Hair follicular keratinocyte (primary cell): ENCODE measurements at places on chromosomes 2 and 18. TPM values are rescaled to one million over a fixed set of nuclear protein-coding genes. Genes with fewer than 3 reads are reported as not detected.

The UPP2 gene
- not detected in 2 replicates for total RNA-seq

The SAG gene
- not detected in 2 replicates for total RNA-seq

The SERPINB4 gene
- total RNA-seq = 1.9 TPM in 2 replicates

The PARD3B gene
- total RNA-seq = 0.23 and 0.42 TPM in 2 replicates

The DNER gene
- 4.6 and 8.0 TPM in 2 replicates for total RNA-seq
